A172 (cell line): ENCODE measurements at places on chromosomes 7 and 10. TPM values are rescaled to one million over a fixed set of nuclear protein-coding genes. Genes with fewer than 3 reads are reported as not detected.

The SNCG gene
- 8.8 and 16.0 TPM in 2 replicates for total RNA-seq

The ITIH5 gene
- total RNA-seq = 0.09 and 0.14 TPM in 2 replicates

The ATRNL1 gene
- 11.4 and 15.2 TPM in 2 replicates for total RNA-seq

The TMEM139 gene
- total RNA-seq = 3.0 and 6.2 TPM in 2 replicates

The COL13A1 gene
- 0.86 and 1.1 TPM in 2 replicates for total RNA-seq

The LRRTM3 gene
- not detected in 2 replicates for total RNA-seq

The AGAP3 gene
- total RNA-seq = 46.4 and 58.9 TPM in 2 replicates

The SLC29A4 gene
- 20.9 and 23.1 TPM in 2 replicates for total RNA-seq

The IL2RA gene
- not detected in 2 replicates for total RNA-seq

The SLC13A4 gene
- not detected in 2 replicates for total RNA-seq

The HYAL4 gene
- not detected in 2 replicates for total RNA-seq

The KDM7A gene
- total RNA-seq = 0.47 and 0.62 TPM in 2 replicates

The NXPH1 gene
- total RNA-seq = not detected in 2 replicates

The MKX gene
- total RNA-seq = 185 and 203 TPM in 2 replicates

The OR2A1 gene
- not detected in 2 replicates for total RNA-seq

The SH2B2 gene
- 2.0 and 2.5 TPM in 2 replicates for total RNA-seq

The GPR146 gene
- total RNA-seq = 1.1 and 1.6 TPM in 2 replicates

The ENTPD1 gene
- 1.9 and 2.5 TPM in 2 replicates for total RNA-seq

The TACR2 gene
- not detected in 2 replicates for total RNA-seq

The FKBP9 gene
- total RNA-seq = 230 and 277 TPM in 2 replicates

The C7orf57 gene
- 0.62 and 1.6 TPM in 2 replicates for total RNA-seq

The CREM gene
- total RNA-seq = 44.8 and 47.3 TPM in 2 replicates

The DYNC1I1 gene
- 1.1 and 2.4 TPM in 2 replicates for total RNA-seq

The GUSB gene
- 29.2 and 42.0 TPM in 2 replicates for total RNA-seq

The UNC5B gene
- total RNA-seq = 2.3 and 4.6 TPM in 2 replicates

The DYDC2 gene
- total RNA-seq = 0.12 and 1.2 TPM in 2 replicates
